ENCODE measurements at places on chromosomes 5 and 9. TPM values are rescaled to one million over a fixed set of nuclear protein-coding genes. Genes with fewer than 3 reads are reported as not detected.

SLC22A4 gene
- total RNA-seq, result 2.2 TPM

SLC36A2 gene
- total RNA-seq, result not detected

WNT8A gene
- not detected for total RNA-seq

RMI1 gene
- 3.9 TPM for total RNA-seq

GRK6 gene
- total RNA-seq, result 20.2 TPM

SHISAL2B gene
- total RNA-seq, result not detected
